ENCODE measurements at places on chromosomes 4 and X.
A peak's percentile ranks its signal among the peaks of the same experiment; 100 is the strongest.

DNA sequence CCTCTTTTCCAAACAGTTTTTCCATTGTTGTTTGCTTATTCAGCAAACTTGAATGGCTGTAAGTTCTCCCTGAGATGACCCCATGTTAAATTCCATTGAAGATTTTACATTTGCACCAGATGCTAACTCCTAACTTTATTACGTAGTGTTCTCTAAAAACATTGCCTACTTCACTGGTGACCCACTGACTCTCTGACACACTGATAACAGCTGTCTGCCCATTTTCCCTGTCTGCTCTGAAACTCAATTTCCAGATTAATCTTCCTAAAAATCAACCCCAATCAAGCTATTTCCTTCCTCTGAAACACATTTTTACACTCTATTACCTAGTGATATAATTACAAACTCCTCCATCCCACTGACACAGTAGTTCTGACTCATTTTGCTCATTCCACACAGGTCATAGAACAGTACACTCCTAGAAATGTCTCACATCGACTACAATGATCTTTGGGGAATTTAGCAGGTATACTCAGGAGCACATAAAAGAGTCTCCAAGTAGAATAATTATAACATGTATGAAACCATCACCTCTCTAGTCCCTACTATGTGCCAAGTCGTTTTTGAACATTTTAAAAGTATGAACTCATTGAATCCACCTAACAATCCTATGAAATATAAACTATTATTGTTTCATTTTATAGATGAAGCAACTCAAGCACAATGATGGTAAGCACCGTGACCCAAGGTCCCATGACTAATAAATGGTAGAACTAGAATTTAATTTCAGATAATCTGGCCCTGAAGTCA is 210.9 kb downstream of the SLIT2 start:
- DNase-seq, result peak; percentile 43

DNA sequence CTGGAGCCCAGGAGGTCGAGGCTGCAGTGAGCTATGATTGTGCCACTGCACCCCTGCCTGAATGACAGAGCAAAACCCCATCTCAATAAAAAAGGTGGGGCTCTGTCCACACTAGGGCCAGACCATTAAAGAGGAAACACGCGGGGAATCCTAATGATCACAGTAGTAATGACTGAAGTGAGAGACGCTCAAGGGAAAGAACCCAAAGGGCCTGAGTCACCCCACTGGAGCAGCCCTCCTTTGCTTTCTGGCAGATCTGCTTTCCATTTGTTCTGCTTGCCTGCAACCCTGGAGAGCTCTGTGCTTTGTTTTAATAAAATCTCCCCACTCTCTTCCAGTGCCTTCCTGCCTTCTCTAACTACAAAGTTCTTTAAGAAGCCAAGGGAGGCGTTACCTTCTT is 5.0 kb downstream of the TFDP3 start:
- peak; percentile 29 for DNase-seq

DNA sequence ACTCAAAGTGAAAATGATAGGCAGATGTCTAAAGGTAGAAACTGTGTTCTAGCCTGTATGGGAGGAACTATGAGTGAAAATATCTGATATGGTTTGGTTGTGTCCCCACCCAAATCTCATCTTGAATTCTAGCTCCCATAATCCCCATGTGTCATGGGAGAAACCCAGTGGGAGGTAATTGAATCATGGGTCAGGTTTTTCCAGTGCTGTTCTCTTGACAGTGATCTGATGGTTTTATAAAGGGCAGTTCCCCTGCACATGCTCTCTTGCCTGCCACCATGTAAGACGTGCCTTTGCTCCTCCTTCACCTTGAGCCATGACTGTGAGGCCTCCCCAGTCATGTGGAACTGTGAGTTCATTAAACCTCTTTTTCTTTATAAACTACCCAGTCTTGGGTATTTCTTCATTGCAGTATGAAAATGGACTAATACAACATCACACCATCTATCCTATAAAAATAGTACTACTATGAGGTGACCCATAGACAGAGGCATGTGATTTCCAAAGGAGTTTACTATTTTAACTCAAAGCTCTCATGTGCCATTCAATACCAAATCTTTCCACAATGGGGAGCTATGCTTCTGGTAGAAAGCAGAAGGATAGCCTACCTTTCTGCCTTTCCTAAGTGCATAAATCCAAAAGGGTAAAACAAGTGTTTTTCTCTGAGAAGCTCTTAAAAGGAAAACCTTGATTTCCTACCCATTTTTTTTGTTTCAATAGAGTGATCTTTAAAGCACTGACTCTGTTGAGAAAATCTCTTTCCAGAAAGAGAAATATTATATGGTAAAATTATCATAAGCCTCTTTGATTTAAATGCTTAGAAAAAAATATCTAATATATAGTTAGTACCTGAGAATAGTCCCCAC is 38.8 kb downstream of the SEC31A start:
- DNase-seq, result peak; percentile 8

GRCh38 chr4:80185787-80186548 is 11.3 kb upstream of the PRDM8 start:
- DNase-seq, result no peak

DNA sequence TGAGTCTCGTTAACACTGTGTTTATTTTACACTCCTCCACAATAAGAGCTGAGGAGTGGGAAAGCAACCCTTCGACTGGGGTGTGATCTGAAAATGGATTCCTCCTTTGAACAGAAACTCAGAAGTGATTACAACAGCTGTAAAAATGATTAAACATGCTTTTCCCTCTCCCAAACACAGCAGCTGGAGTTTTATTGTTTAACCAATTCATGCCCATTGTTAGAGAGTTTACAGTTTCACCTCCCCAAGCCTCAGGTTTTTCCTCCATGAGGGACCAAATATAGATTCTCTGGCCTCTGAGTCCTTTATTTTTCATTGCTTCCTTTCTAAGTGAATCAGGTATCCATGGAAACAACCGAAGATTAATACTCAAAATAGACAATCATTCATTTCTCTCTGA is 263.0 kb upstream of the TAPT1 start:
- DNase-seq, result no peak
